HCT116 (cell line): ENCODE measurements at places on chromosomes 3 and 15. TPM values are rescaled to one million over a fixed set of nuclear protein-coding genes. Genes with fewer than 3 reads are reported as not detected.

DNA sequence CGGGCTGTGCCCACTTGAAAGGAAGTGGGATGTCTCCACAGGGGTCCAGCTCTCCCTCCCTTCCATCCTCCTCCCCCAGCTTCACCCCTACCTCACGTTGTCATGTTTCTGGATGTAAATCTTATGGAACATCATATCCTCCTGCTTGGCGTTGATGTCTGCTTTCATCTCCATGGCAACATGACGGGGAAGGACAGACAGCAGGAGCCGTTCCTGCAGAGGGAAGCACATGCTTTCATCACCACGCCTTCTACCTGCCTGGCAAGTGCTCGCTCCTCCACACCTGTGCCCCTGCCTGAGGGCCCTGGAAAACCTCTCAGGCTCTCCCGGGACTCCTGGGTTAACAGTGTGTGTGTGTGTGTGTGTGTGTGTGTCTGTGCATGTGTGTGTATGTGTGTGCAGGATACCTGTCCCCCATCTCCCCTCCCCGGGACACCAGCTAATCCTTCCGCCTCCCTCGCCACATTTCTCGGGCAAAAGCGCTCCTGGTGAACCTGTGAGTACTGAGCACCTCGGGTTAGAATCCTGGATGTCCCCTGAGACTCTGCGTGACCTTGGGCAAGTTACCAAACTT, 101.1 kb downstream of the ADCY5 start:
- 0 out of 2 replicates have a peak, but pooled peaks cover 4% of the 10 kb centered on the region for H3K4me1 ChIP-seq
- H3K27me3 ChIP-seq, result peaks cover 9% of the 10 kb centered on the region; the same call in 1 of the 2 replicates
- DNase-seq, result no peak
- H3K4me3 ChIP-seq, result no peak overlapping the region
- no peaks in the 10 kb centered on the region for H3K36me3 ChIP-seq
- no peak overlapping the region for H3K27ac ChIP-seq

The SPESP1 gene
- not detected for total RNA-seq

- peak; percentile 60 for DNase-seq
- peaks cover 23% of the 10 kb centered on the region for H3K4me1 ChIP-seq
- H3K4me3 ChIP-seq, result no peak overlapping the region
Observed at GRCh38 chr3:135513106-135514059, 452.1 kb upstream of the PPP2R3A start.

GRCh38 chr15:40044717-40045571, 6.0 kb upstream of the SRP14 start:
- no peak overlapping the region for H3K27ac ChIP-seq
- no peaks in the 10 kb centered on the region for H3K27me3 ChIP-seq
- peaks cover 43% of the 10 kb centered on the region for H3K4me1 ChIP-seq
- DNase-seq, result peak; percentile 46

GRCh38 chr15:77616072-77616471, 16.6 kb downstream of the LINGO1 start:
- DNase-seq, result no peak
- no peak overlapping the region for H3K27ac ChIP-seq
- H3K27me3 ChIP-seq, result no peaks in the 10 kb centered on the region
- H3K36me3 ChIP-seq, result no peaks in the 10 kb centered on the region

- H3K27ac ChIP-seq, result no peak overlapping the region
- no peaks in the 10 kb centered on the region for H3K36me3 ChIP-seq
- no peak for DNase-seq
- no peaks in the 10 kb centered on the region for H3K27me3 ChIP-seq
Observed at GRCh38 chr3:127685708-127686511, 13.2 kb downstream of the ABTB1 start.

- peaks cover 11% of the 10 kb centered on the region; the same call in 1 of the 2 replicates for H3K36me3 ChIP-seq
- peak overlapping the region; percentile 74 for H3K4me3 ChIP-seq
- DNase-seq, result peak; percentile 82
- H3K27ac ChIP-seq, result peak overlapping the region; percentile 71
Observed at GRCh38 chr3:128152419-128153155, 694 bp upstream of the EEFSEC start.

- H3K4me1 ChIP-seq, result no peaks in the 10 kb centered on the region
- no peak overlapping the region for H3K27ac ChIP-seq
- no peaks in the 10 kb centered on the region for H3K36me3 ChIP-seq
- no peak overlapping the region for H3K4me3 ChIP-seq
Observed at GRCh38 chr15:88608607-88609181, 12.4 kb upstream of the AEN start.

GRCh38 chr3:5401002-5401401, 213.5 kb downstream of the EDEM1 start:
- H3K27ac ChIP-seq, result no peak overlapping the region
- DNase-seq, result no peak
- no peak overlapping the region for H3K4me3 ChIP-seq
- no peaks in the 10 kb centered on the region for H3K36me3 ChIP-seq

The SLC41A3 gene
- 45.9 TPM for total RNA-seq

GRCh38 chr3:157104928-157105652, 54.9 kb downstream of the CCNL1 start:
- H3K4me1 ChIP-seq, result peaks cover 4% of the 10 kb centered on the region; the same call in 1 of the 2 replicates
- H3K36me3 ChIP-seq, result no peaks in the 10 kb centered on the region
- DNase-seq, result no peak
- H3K27ac ChIP-seq, result no peak overlapping the region

The POLR2M gene
- 86.2 TPM for total RNA-seq

GRCh38 chr3:157163217-157163953, 3.4 kb upstream of the CCNL1 start:
- no peak overlapping the region for H3K27ac ChIP-seq
- no peak for DNase-seq
- H3K4me1 ChIP-seq, result peaks cover 9% of the 10 kb centered on the region
- no peaks in the 10 kb centered on the region for H3K27me3 ChIP-seq
- H3K36me3 ChIP-seq, result peaks cover 9% of the 10 kb centered on the region; the same call in 1 of the 2 replicates

- H3K27me3 ChIP-seq, result no peaks in the 10 kb centered on the region
- H3K36me3 ChIP-seq, result no peaks in the 10 kb centered on the region; the same call in 1 of the 2 replicates
- no peaks in the 10 kb centered on the region for H3K4me1 ChIP-seq
- no peak overlapping the region for H3K27ac ChIP-seq
- no peak overlapping the region for H3K4me3 ChIP-seq
Observed at GRCh38 chr3:38554127-38554827, 58.1 kb downstream of the EXOG start.

DNA sequence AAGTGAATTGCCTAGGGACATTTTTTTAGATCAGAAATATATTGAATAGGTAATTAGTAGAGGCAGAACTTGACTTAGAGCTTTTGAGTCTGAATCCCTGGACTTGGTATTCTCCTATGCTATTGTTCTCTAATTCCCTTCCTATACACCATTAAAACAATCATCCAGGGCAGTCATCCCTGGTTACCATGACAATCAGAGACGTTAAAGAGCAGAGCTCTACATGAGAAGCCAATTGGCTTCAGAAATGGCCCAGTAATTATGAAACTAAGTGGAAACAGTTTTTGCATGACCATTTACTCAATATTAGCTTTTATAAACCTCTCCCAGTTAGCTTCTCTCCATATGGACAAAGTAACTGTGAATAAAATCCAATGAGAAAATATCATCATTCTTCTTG, 182.1 kb upstream of the TP63 start:
- H3K27me3 ChIP-seq, result no peaks in the 10 kb centered on the region
- H3K4me1 ChIP-seq, result no peaks in the 10 kb centered on the region
- no peak for DNase-seq
- no peak overlapping the region for H3K27ac ChIP-seq

GRCh38 chr15:38874464-38874863, 309.9 kb upstream of the RASGRP1 start:
- no peaks in the 10 kb centered on the region for H3K36me3 ChIP-seq
- no peak overlapping the region for H3K4me3 ChIP-seq
- no peak for DNase-seq
- H3K27me3 ChIP-seq, result no peaks in the 10 kb centered on the region
- no peaks in the 10 kb centered on the region for H3K4me1 ChIP-seq

DNA sequence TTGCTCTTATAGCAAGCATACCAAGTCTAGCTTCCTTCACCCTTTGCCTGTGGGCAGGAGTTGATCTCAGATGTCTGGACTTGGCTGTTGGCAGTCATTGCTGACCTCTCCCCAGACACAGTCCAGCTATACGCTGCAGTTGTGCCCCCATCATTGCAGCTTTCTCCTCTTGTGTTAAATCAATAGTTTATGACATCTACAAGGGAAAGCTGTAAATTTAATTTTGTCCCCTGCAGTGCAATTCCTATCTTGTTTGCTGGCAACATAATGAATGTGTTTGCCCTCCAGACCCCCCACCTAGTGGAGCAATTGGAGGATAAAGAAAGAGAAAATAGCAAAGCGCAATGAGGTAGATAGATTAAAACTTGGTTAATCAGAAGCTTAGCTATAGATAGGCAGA, 280.2 kb downstream of the LSAMP start:
- DNase-seq, result no peak
- H3K36me3 ChIP-seq, result no peaks in the 10 kb centered on the region
- H3K27me3 ChIP-seq, result peaks cover 4% of the 10 kb centered on the region; the same call in 1 of the 2 replicates
- no peak overlapping the region for H3K4me3 ChIP-seq
- H3K27ac ChIP-seq, result no peak overlapping the region
- no peaks in the 10 kb centered on the region for H3K4me1 ChIP-seq

The GOLGA8K gene
- 3.3 TPM for total RNA-seq

GRCh38 chr15:67063689-67064606, 1.5 kb upstream of the SMAD3 start:
- peak overlapping the region; percentile 91 for H3K27ac ChIP-seq
- peak overlapping the region; percentile 90 for H3K4me3 ChIP-seq
- no peaks in the 10 kb centered on the region; the same call in 1 of the 2 replicates for H3K36me3 ChIP-seq
- peak; percentile 89 for DNase-seq
- peaks cover 62% of the 10 kb centered on the region for H3K4me1 ChIP-seq
- no peaks in the 10 kb centered on the region for H3K27me3 ChIP-seq

The RASGRP1 gene
- 1.6 TPM for total RNA-seq

DNA sequence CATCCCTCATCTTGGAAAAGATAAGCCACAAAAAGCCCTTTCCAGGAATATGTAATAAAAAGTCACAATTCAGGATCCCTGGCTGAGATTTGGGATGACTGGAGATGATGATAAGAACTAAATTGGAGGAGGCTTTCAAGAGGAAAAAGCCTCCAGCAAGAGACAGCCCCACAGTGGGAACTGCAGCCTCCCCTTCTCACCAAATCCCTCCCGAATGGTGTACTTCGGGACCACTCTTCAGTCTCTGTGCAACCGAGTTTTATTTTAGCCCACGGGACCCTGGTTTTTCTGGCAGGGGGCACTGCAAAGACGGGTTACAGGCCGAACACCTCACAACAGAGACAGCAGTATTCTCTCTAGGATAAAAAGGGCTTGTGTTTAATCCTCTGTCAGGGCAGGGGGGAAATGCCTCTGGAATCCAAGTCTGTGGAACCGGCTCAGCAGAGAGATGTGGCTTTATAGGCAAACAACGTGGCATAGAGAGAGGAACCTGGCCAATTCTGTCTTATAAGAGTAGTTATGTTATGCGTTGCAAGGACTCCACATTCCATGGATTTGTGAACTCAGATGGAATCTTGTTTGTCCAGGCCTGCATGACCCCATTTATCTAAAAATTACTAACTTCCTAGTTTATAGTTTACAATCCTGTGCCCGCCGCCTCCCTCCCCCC, 1.2 kb upstream of the LMCD1 start:
- no peak overlapping the region for H3K4me3 ChIP-seq
- no peaks in the 10 kb centered on the region for H3K27me3 ChIP-seq
- peaks cover 15% of the 10 kb centered on the region for H3K4me1 ChIP-seq

DNA sequence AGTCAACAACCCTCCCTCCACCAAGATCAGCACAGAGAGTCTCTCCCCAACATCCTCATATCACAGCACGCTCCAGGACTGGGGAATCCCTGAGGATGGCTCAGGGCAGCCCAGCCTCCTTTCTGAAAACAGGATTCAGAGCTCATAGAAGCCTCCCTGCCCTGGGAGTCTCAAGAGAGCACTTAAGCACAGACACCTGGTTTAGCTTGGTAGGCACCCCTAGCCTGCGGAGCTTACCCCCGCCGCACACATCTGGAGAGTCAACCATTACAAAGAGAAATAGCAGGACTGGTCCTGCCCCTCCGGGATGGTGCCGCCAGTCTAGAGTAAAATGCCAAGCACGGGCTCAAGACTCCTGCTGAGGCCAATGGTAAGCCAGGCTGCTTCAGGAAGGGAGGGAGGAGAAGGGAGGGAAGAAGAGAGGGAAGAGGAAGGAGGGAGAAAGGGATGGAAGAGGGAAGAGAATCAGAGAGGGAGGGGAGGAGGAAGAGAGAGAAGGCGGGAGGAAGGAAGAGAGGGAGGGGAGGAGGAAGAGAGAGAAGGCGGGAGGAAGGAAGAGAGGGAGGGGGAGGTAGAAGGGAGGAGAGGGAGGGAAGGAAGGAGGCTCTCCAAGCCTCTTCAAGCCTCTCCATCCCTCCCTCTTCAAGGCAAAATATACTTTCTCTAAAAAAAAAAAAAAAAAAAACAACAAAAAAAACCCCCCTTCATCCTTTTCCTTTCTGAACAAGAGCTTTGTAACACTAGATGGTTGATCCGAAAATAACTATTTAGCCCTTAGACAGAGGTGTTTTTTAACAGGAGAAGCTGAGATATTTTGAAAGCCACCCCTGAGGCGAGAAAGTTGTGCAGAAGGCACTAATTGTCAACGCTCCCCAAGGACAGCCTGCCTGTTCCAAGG, 278.6 kb upstream of the TLE3 start:
- no peaks in the 10 kb centered on the region for H3K27me3 ChIP-seq
- DNase-seq, result no peak
- H3K27ac ChIP-seq, result no peak overlapping the region
- H3K36me3 ChIP-seq, result no peaks in the 10 kb centered on the region
- peaks cover 19% of the 10 kb centered on the region for H3K4me1 ChIP-seq
